ENCODE measurements at places on chromosomes 2 and 18. TPM values are rescaled to one million over a fixed set of nuclear protein-coding genes. Genes with fewer than 3 reads are reported as not detected.

DNA sequence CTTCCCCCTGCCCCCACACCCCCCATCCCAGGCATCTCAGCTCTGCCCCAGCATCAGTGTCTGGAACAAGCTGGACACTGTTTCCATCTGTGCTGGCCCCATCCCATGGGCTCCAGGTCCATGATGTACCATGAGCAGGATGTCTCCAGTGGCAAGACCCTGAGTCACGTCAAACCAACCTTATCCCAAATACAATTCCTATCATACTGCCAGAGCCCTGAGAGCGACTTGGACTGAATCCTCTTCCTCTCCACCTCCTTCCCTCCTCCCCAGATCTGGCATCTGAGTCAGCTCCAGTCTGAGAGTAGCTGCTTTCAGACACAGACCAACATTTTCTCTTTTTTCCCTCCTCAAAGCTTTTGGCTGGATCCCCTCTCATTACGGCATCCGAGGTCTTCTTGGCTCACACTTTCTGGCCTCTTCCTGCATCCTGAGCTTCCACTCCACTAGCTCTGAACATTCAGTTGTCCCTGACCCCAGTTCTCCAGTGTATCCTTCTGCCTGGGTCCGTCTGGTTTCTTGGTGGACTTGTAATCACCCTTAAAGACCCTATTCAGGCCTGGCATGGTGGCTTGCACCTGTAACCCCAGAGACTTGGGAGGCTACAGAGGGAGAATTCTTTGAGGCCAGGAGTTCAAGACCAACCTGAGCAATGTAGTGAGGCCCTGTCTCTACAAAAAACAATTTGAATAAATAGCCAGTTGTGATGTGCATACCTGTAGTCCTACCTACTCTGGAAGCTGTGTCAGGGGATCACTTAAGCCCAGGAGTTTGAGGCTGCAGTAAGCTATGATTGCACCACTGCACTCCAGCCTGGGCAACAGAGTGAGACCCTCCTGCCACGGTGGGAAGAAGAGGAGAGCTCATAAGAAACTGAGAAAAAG, 68.3 kb downstream of the ACKR3 start:
- no peak for DNase-seq

DNA sequence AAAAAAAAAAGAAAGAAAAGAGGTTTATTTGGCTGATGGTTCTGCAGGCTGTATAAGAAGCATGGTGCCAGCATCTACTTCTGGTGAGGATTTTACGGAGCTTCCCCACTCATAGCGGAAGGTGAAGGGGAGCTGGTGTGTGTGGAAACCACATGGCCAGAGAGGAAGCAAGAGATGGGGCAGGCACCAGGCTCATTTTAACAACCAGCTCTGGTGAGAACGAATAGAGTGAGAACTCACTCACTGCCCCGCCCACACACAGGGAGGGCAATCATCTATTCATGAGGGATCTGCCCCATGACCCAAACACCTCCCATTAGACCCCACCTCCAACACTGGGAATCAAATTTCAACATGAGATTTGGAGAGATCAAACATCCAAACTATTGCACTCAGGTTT, 68.5 kb downstream of the MOGAT1 start:
- DNase-seq = no peak

- DNase-seq = no peak
Observed at GRCh38 chr2:113720167-113720566, 36.3 kb downstream of the SLC35F5 start.

GRCh38 chr2:182929972-182930371, 63.5 kb upstream of the FRZB start:
- no peak for DNase-seq

GRCh38 chr2:117481608-117482007, 332.9 kb upstream of the DDX18 start:
- no peak for DNase-seq

DNA sequence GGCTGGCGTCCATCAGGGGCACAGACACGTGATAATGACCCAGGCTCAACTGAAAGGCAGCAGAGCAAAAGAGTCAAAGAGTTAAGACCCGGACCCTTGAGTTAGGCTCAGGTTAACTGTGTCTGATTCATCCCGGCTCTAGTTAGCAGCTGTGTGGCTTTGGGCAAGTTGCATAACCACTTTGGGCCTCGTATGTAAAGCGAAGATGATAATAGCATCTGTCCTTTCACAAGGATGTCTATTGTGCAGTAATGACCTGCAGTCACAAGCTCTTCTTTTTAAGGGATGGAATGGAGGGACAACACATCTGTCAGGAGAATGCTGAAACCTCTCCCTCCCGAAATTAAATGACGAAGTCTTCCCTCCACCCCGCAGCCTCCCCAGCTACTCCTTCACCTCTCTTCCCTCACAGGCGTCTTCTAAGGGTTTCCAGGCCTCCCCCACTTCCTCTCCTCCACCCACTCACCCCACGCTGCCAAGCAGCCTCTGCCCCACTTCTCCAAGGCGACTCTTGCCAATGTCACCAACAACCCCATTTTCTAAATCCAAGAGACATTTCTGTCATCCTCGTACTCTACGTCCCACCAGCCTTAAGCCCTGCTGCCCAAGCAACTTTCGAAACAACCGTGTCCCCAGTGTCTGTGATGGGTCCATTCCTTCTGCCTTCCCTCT, 135.1 kb upstream of the ID2 start:
- DNase-seq = no peak

- DNase-seq = no peak
Observed at GRCh38 chr2:152410165-152410597, 75.2 kb downstream of the FMNL2 start.

ABCA12 gene
- 0.10 TPM for total RNA-seq

SP140 gene
- 0.99 TPM for total RNA-seq
